ENCODE measurements at places on chromosomes 2 and 18. TPM values are rescaled to one million over a fixed set of nuclear protein-coding genes. Genes with fewer than 3 reads are reported as not detected.

Gene CD226
- total RNA-seq, result 1.9 TPM

Gene NEU4
- 1.3 TPM for total RNA-seq

Gene KLHL30
- total RNA-seq, result 0.10 TPM

Gene AGXT
- 0.17 TPM for total RNA-seq

Gene PLEKHB2
- total RNA-seq, result 171 TPM

Gene MC5R
- total RNA-seq, result 0.22 TPM

Gene RUFY4
- total RNA-seq, result 0.10 TPM

Gene MRPL33
- 178 TPM for total RNA-seq

Gene INO80D
- 24.3 TPM for total RNA-seq

Gene KCNF1
- total RNA-seq, result 6.5 TPM

GRCh38 chr2:242011516-242011915 lies 142.0 kb downstream of the RTP5 start:
- H3K36me3 ChIP-seq, result no peaks in the 10 kb centered on the region
- H3K27me3 ChIP-seq, result no peaks in the 10 kb centered on the region
- H3K27ac ChIP-seq, result no peak overlapping the region

- H3K36me3 ChIP-seq, result no peaks in the 10 kb centered on the region
- no peaks in the 10 kb centered on the region for H3K27me3 ChIP-seq
- no peak overlapping the region for H3K4me3 ChIP-seq
- H3K27ac ChIP-seq, result no peak overlapping the region
- peaks cover 3% of the 10 kb centered on the region for H3K4me1 ChIP-seq
These were observed 17.1 kb downstream of the PELI1 start for GRCh38 chr2:64127119-64127518.

- H3K27ac ChIP-seq, result peak overlapping the region; percentile 67
- H3K4me3 ChIP-seq, result peak overlapping the region; percentile 51
- no peak for DNase-seq
- peaks cover 8% of the 10 kb centered on the region for H3K36me3 ChIP-seq
These were observed 579 bp downstream of the ARHGEF4 start for GRCh38 chr2:130837175-130837810.

GRCh38 chr2:98149333-98149697 lies 62.3 kb downstream of the VWA3B start:
- peak overlapping the region; percentile 3 for H3K4me3 ChIP-seq
- H3K36me3 ChIP-seq, result no peaks in the 10 kb centered on the region
- H3K4me1 ChIP-seq, result no peaks in the 10 kb centered on the region
- no peaks in the 10 kb centered on the region for H3K27me3 ChIP-seq
- peak; percentile 20 for DNase-seq
- H3K27ac ChIP-seq, result peak overlapping the region; percentile 70

GRCh38 chr2:240655931-240656886 lies 26.5 kb downstream of the AQP12B start:
- no peaks in the 10 kb centered on the region for H3K36me3 ChIP-seq
- H3K4me3 ChIP-seq, result no peak overlapping the region
- H3K4me1 ChIP-seq, result no peaks in the 10 kb centered on the region
- DNase-seq, result no peak
- H3K27me3 ChIP-seq, result peaks cover 14% of the 10 kb centered on the region

DNA sequence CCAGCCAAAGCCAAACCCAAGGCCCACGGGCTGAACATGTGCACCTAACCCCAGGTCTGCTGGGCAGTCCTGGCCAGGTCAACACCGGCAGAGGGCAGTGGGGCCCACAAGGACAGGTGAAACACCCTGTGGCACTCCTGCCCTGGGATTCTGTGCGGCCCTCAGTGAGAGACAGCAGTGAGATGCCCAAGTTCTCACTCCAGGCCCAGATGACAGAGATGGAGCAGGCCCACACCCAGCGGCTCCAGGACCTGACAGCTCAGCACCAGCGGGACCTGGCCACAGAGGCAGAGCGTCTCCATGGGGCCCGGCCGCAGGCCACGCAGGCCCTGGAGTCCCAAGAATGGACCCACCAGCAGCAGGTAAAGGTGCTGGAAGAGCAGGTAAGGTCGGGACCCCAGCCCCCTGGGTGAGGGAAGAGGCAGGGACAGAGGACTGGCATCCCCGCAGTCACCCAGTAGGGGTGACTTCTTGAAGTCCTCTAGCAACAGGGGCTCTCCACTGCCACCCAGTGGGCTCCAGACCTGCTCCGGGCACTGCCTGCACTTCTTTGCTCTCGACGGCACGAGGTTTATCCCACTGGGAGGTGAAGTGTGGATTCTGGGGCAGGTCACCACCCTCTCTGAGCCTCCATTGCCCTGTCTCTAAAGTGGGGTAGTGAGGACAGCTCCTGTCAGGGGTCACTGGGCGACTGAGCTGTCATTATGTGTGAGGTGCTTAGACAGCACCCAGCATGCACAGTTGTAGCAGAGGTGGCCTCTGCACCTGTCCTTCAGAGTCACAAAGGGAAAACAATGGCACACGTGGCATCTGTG lies 8.8 kb upstream of the SNED1 start:
- H3K36me3 ChIP-seq, result no peaks in the 10 kb centered on the region
- H3K27ac ChIP-seq, result no peak overlapping the region
- DNase-seq, result no peak

DNA sequence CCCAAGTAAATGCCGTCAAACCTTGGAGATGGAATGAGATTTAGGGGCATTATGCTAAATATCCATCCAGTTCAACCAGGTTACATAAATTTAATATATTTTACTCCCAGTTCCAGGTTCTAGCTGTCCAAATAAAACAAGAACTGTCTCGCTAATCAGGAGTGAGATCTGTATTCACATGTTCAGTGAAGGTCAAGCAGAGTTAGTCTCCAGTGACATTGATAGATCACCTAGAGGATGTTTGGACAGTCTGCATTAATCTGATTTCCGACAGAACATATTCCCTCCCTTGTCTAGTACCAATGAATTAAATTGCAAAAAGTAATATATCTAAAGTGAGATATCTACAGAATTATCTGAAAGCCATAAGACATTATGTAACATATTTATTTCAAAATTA lies 979.4 kb upstream of the CNTNAP5 start:
- H3K4me3 ChIP-seq, result no peak overlapping the region
- no peaks in the 10 kb centered on the region for H3K4me1 ChIP-seq
- no peaks in the 10 kb centered on the region for H3K27me3 ChIP-seq
- no peak for DNase-seq
- H3K27ac ChIP-seq, result no peak overlapping the region

GRCh38 chr2:17136877-17137276 lies 381.4 kb downstream of the RAD51AP2 start:
- no peak overlapping the region for H3K27ac ChIP-seq
- no peaks in the 10 kb centered on the region for H3K4me1 ChIP-seq
- H3K36me3 ChIP-seq, result no peaks in the 10 kb centered on the region
- H3K27me3 ChIP-seq, result no peaks in the 10 kb centered on the region
- no peak overlapping the region for H3K4me3 ChIP-seq

DNA sequence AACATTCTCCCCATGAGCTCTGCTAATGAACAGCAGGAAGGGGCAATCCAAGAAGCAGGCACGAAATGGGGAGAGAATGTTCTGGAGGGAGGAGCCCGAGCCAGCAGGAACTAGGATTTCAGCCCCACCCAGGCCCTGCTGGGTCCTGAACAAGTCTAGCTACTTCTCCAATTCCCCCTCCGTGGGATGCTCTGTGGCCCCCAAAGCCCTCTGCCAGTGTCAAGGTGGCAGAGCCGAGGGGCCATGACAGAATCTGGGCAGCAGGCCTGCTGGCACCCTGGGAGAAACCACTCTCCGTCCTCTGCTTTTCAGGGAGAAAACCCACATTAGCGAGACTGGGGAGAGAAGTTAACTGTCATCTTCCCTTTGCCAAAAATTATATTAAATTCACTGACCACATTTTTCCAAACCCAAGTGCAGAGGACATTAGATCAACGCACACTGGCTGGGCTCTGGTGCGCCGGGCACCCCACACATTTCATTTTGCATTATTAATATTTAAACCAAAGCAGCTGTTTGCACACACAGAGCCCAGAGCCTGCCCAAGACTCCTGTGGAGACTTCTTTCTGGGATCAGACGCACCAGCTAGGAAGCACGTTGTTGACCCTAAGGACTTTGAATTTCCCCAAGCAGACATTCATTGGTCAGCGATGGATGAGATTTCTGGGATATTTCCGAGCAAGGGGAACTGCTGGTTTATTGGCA lies 80.2 kb upstream of the PKDCC start:
- peak overlapping the region; percentile 96 for H3K27ac ChIP-seq
- H3K27me3 ChIP-seq, result no peaks in the 10 kb centered on the region
- H3K4me1 ChIP-seq, result peaks cover 43% of the 10 kb centered on the region
- no peak overlapping the region for H3K4me3 ChIP-seq

DNA sequence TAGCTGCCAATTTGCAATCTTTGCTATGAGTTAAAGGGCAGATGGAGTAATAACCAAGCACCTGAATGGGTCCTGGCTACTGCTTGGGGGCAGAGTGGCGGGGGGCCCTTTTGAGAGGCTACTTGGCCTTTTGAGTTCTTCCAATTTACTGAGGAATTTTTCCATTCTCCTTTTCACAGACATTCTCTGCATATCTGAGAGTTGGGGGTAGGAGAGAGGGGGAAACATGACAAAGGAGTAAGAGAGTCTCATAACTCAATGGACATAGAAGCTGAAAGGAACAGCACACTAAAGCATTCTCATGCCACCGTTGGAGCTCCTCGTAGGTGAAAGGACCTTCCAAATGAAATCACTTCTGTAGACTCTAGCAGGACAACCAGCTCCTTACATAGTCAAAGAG lies 16.1 kb downstream of the LGALSL start:
- H3K27me3 ChIP-seq, result no peaks in the 10 kb centered on the region
- no peaks in the 10 kb centered on the region for H3K36me3 ChIP-seq
- no peak overlapping the region for H3K4me3 ChIP-seq
- H3K27ac ChIP-seq, result no peak overlapping the region

GRCh38 chr18:65365245-65365980 lies 385.4 kb upstream of the CDH7 start:
- no peaks in the 10 kb centered on the region for H3K4me1 ChIP-seq
- H3K36me3 ChIP-seq, result no peaks in the 10 kb centered on the region
- peak; percentile 12 for DNase-seq
- no peaks in the 10 kb centered on the region for H3K27me3 ChIP-seq

GRCh38 chr2:183019718-183020442 lies 18.4 kb downstream of the NCKAP1 start:
- no peak overlapping the region for H3K4me3 ChIP-seq
- H3K27ac ChIP-seq, result no peak overlapping the region
- DNase-seq, result no peak
- H3K36me3 ChIP-seq, result no peaks in the 10 kb centered on the region

DNA sequence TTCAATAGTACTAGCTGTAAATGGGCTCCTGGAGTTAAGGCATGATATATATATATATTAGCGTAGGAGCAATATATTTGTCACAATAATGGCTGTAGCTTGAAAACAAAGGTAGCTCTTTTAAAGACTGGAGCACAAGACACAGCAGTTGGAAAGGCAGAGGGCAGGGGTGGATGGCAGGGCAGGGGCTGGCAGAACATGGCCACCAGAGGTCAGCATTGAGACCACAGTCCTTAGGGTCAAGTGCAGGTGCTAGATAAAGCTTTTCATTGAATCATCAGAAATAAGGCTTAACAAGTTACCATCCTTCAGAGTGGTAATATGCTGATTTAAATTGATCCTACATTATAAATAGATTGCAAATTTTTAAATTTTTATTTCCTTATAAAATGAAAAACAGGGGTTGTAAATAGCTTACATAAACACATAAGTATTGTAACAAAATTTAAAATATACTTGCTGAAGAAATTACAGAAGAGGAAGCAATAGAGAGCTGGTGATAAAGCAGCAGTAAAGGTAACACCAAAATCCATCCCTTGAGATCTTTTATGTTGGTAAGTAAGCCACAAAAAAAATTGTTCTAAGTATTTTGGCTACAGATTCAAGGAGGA lies 161.2 kb upstream of the PIEZO2 start:
- H3K4me3 ChIP-seq, result no peak overlapping the region
- H3K36me3 ChIP-seq, result no peaks in the 10 kb centered on the region
- H3K27me3 ChIP-seq, result no peaks in the 10 kb centered on the region
- DNase-seq, result no peak
- no peaks in the 10 kb centered on the region for H3K4me1 ChIP-seq

- H3K27me3 ChIP-seq, result no peaks in the 10 kb centered on the region
- no peak overlapping the region for H3K27ac ChIP-seq
- H3K36me3 ChIP-seq, result no peaks in the 10 kb centered on the region
- no peak for DNase-seq
- H3K4me1 ChIP-seq, result no peaks in the 10 kb centered on the region
These were observed 977.4 kb downstream of the TMEM182 start for GRCh38 chr2:103739186-103739585.

DNA sequence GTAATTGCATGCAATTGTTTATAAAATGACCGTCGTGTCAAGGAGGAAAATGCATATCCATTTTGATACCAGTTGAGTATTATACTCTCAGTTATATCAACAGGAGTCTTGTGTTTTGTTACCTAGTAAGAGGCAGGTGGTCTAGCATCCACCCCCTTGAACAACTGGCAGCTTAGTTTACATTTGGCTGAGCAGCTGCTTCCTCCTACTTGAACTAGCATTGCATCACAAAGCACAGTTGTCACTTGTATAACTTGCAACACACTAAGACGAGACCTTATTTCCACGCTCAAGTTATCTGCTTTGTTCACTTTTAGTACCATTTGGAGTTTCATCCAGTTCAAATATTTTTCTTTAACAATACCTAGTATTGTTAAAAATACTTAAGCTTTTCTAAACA lies 75.4 kb upstream of the UBE2E3 start:
- H3K27ac ChIP-seq, result no peak overlapping the region
- DNase-seq, result no peak
- H3K4me3 ChIP-seq, result no peak overlapping the region
- H3K27me3 ChIP-seq, result no peaks in the 10 kb centered on the region
- no peaks in the 10 kb centered on the region for H3K36me3 ChIP-seq

- peaks cover 3% of the 10 kb centered on the region for H3K4me1 ChIP-seq
- H3K27me3 ChIP-seq, result no peaks in the 10 kb centered on the region
- no peak for DNase-seq
- no peak overlapping the region for H3K27ac ChIP-seq
- H3K36me3 ChIP-seq, result no peaks in the 10 kb centered on the region
These were observed 15.2 kb downstream of the CDKL4 start for GRCh38 chr2:39228413-39229209.

- no peak overlapping the region for H3K27ac ChIP-seq
- no peaks in the 10 kb centered on the region for H3K27me3 ChIP-seq
- H3K4me3 ChIP-seq, result no peak overlapping the region
- DNase-seq, result no peak
- no peaks in the 10 kb centered on the region for H3K4me1 ChIP-seq
- H3K36me3 ChIP-seq, result no peaks in the 10 kb centered on the region
These were observed 186.1 kb upstream of the RAB12 start for GRCh38 chr18:8423051-8423557.

DNA sequence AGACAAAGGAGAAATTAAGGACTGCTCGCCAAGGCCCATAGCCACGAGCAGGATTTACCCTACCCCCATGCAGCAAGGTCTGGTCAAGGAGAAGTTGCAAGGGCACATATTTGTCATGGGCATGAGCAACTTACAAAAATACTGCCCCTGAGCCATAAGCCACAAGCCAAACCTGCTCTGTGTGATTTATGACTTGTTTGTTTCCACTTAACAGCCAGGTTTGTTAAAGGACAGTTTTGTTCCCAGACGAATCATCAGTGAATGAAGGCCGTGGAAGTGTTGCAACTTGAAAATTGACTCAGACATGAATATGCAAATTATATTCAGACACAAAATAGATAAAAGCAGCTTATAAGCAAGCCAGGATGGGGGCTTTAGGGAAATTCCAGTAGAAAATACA lies 31.3 kb upstream of the EVA1A start:
- no peaks in the 10 kb centered on the region for H3K36me3 ChIP-seq
- DNase-seq, result no peak
- H3K27me3 ChIP-seq, result no peaks in the 10 kb centered on the region
- no peaks in the 10 kb centered on the region for H3K4me1 ChIP-seq
- H3K27ac ChIP-seq, result no peak overlapping the region
- no peak overlapping the region for H3K4me3 ChIP-seq

- no peak overlapping the region for H3K27ac ChIP-seq
- H3K4me1 ChIP-seq, result no peaks in the 10 kb centered on the region
- DNase-seq, result no peak
- no peak overlapping the region for H3K4me3 ChIP-seq
These were observed 35.9 kb upstream of the PDCL3 start for GRCh38 chr2:100526868-100527267.

Data from spinal cord (tissue), 10 donors.